ENCODE measurements at places on chromosomes 2 and 18.

DNA sequence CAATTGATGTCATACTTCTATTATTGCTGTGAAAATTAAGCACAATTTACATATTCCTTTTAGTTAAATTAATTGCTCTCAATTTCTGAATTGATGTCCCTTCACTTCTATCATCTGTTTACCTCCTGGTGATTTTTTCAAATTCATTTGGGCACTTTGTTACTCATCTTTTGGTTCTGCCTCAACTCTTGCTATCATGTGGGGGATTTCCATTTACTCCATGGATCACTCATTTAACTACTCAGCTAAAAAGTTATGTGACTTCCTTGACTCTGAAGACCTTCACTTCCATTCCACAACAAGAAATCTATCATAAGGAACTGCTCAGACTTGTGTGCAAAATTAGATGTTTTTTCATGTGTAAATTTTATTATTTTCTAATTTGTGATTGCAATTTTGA, 126.2 kb downstream of the EHBP1 start:
- no peak for DNase-seq

DNA sequence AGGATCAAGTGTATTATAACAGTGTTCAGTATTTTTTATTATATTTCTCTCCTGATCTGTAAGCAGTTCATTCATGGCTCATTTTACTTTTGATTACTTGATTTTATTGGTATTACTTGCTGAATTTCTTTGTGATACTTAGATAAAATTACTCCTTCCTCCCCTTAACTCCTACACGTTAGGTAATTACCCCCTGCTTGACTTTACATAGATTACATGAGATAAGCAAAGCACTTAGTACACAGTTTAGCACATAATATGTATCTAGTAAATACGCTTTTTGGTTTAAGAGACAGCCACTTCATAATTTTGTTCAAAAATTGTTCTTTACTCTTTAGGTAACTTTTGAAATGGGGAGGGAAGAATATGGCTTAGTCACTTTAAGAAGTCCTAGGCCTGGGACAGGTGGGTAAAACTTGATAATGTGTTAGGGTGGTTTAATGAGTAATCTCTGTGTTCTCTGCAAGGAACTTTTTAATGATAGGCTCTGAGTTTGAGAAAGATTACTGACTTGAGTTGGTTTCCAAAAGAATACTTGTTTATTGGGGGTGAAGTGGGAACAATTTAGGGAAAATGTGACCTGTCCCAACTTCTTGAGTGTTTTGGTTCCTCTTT, 80.9 kb downstream of the NCOA1 start:
- DNase-seq, result no peak

DNA sequence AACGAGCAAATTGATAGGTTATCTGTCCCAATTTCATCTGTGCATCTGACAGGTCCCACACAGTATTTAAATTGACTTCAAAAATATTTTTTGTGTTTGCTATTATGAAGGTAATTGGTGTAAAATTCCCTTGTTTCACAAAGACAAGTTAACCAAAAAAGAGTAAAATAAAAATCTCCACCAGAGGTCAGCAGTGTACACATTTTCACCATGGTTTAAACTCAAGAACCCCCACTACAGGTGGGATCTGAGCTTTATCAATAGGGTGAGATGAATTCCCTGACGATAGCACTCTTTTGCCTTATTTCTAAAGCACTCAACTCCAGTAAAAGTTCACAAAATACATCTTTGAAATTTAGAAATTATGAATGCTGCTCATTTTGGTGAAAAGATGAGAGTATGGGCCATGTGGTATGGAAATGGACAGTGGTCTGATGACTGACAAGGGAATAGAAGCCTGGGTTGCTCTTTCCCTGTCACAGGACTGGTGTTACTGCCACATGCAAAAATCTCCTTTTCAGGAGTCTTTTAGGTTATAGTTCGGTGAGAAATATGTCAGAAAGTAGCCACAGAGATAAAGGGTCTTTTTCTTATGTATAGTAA, 68.0 kb downstream of the SERPINB8 start:
- DNase-seq, result no peak

GRCh38 chr2:30422444-30423040, 24.5 kb upstream of the LCLAT1 start:
- peak; percentile 67 for DNase-seq

DNA sequence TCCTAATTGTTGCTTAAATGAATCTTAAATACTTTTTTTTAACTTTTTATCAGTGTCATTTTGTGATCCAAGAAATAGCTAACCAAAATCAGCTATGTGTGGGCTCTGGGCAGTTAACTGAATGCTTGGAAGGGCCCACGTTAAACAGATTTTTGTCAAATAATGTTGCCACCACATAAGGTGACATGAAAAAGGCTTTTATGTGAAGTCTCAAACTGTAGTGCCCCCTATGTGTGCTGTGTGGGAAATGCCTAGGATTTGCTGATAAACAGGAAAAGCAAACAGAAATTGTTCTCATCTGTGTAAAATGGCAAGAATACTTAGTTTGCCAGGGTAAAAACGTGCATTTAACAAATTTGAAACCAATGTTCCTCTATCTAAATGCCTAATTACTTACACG, 242.2 kb downstream of the ZNF516 start:
- DNase-seq, result no peak

- no peak for DNase-seq
Measured at GRCh38 chr2:26472821-26473655, 4.9 kb downstream of the OTOF start.

- DNase-seq, result no peak
Measured at GRCh38 chr2:45769056-45769455, 117.6 kb downstream of the PRKCE start.

GRCh38 chr18:12234451-12235190, 19.5 kb upstream of the CIDEA start:
- DNase-seq, result no peak

GRCh38 chr2:130152816-130153595, 8.1 kb upstream of the CCDC74B start:
- no peak for DNase-seq

GRCh38 chr2:80281049-80281448, 23.5 kb downstream of the LRRTM1 start:
- no peak for DNase-seq

DNA sequence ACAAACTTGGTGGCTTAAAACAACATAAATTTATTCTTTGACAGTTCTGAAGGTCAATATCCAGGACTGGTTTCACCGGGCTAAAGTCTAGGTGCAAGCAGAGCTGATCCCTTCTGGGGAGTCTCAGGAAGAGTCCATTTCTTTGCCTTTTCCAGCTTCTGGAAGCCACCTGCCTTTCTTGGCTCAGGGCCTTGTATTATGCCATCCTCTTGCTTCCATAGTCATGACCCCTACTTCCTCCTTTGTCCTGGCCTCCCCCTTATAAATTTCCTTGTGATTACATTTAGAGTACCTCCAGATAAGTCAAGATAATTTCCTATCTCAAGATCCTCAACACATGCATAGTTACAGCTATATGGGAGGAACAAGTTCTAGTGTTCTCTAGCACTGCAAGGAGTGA, 1089.5 kb downstream of the LRP1B start:
- DNase-seq, result no peak

DNA sequence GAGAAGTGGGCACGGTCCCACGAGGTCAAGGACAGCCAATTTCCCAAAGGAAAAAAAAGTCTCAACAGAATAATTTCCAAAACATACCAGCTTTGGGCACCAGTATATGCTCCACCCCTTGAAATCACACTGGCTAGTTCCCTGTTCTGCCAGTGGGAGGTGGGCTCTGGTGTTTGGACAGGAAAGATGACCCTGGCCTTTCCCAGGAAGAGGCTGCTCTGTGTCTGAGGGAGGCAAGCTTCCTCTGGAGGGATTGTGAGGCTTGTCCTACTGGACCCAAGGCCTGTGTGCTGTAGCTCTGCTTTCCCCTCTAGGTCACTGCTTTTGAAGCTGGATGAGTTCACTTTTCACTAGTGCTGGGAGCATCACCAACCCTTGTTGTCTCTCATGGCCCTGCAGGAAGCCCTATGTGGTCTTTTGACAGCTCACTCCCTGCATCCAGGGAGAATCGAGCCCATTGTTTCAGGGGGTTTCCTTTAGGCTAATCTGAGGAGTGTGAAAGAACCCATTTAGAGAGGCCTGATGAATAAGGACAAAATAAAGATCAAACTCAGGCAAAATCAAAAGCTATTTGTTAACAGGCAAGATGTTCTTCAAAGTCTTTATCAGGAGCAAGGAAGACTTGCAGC, 36.3 kb downstream of the CXCR4 start:
- DNase-seq, result no peak

GRCh38 chr2:74648009-74648443, at the start of gene M1AP:
Gene M1AP (minus strand): TSS chr2:74648330. CDS start chr2:74640275, 8,055 bp downstream.
- no peak for DNase-seq

DNA sequence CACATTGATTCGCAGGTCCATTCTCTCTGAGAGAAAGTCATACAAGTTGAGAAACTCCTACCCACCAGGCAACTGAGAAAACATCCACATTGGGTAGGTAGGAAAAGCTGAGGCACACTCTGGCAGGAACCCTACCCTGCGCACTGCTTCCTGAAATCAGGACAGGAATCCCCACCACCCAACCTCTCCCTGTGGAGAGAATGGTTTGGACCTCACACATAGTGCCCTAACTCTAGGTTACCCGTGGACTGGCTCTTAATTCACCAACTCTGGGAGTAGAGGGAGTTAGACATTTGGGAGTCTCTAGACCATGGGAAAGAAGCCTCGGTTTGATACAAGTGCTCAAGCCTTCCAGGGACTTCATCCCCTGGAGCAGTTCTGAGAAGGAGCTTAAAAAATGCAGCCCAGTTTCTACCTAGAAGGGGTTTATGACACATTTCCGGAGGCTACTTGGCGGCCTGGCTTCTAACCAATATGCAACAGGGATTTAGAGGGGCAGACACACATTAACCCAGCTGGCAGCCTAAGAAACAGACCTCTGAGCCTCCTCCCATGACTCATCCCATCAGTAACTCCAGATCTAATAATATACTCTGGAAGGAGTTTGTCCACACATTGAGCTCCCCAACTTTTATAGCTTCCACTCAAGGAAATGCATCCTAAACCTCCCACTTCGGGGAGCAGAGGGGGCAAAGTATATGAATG, 136.7 kb downstream of the EML6 start:
- no peak for DNase-seq

GRCh38 chr2:102703748-102704147, 58.1 kb upstream of the TMEM182 start:
- no peak for DNase-seq

DNA sequence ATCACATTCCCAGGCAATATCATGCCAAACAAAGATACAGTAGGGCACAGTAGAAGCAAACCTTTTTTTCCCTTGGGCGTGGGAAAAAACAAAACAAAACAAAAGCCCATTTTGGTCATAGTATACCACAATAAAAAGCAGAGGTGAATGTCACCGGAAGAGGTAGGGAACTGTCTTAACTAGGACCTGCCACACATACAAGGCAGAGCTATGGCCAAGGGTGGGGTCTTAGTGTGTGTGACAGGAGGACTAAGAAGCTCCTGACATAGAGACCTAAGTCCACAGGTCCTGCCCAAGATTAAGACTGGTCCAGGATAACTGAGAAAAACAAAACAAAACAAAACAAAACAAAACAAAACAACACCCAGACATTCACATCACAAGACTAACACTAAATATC, 441.2 kb upstream of the DSEL start:
- DNase-seq, result no peak

GRCh38 chr2:65129286-65129825, 550 bp downstream of the RAB1A start:
- DNase-seq, result peak; percentile 14

DNA sequence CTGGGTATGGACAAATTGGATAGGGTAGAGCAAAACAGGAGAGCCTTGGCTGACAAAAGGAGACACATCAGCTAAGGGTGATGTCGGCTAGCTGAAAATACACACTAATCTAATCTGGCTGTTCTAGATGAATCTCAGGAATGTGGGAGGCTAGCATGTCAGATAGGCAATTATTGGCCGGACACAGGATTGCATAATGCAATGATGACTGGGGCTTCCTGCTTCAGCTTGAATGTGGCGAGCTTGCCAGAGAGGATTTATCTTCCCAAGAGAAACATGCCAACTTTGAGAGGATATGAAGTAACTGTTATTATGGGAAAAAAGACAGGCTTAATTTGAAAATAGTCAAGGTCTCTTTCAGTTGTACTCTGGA, 102.4 kb downstream of the TRIB2 start:
- no peak for DNase-seq

GRCh38 chr2:64165706-64166105, 21.5 kb upstream of the PELI1 start:
- no peak for DNase-seq

- no peak for DNase-seq
Measured at GRCh38 chr2:15303874-15304273, 257.3 kb downstream of the NBAS start.

DNA sequence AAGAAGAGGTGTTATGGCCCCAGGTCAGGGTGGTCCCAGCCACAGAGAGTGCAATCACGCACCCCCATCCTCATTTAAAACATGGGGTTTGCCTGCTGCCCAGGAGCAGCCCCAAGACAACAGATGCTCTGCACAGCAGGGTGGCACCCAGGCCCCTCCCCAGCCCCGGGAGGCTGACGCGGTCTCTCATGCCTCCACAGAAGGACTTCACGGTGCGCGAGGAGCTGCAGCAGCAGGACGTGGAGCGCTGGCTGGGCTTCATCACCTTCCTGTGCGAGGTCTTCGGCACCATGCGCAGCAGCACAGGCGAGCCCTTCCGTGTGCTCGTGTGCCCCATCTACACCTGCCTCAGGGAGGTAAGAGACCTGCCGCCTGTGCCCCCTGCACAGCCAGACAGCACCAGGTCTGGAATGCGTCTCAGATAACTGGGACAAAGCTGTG, 133.7 kb downstream of the SMAD7 start:
- peak; percentile 4 for DNase-seq

- no peak for DNase-seq
Measured at GRCh38 chr2:228845162-228845925, 425.7 kb downstream of the PID1 start.

- no peak for DNase-seq
Measured at GRCh38 chr2:236160366-236161081, 7.7 kb downstream of the GBX2 start.

DNA sequence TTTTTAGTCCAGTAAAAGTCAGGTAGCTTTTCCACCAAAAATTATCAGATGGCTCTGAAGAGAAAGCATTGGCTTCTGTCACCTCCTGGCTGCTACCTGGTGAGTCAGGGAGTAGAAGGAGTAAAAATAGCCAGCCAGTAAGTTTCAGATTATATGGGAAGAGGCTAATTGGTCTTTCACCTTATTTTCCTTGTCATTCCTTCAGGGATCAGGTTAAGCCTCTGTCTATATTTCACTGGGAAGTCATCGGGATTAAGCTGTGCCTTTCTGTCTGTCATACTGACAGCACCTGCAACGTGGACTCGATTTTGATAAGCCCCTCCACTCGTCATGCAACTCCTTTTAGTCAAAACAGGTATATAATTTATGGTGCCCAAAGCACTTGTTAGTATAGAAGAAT, 380.7 kb upstream of the CELF4 start:
- no peak for DNase-seq

Measured in CD8-positive, alpha-beta T cell (primary cell).